Cardiac muscle cell (in vitro differentiated cells and primary cell): ENCODE measurements at places on chromosomes 2 and 18. TPM values are rescaled to one million over a fixed set of nuclear protein-coding genes. Genes with fewer than 3 reads are reported as not detected.
A peak's percentile ranks its signal among the peaks of the same experiment; 100 is the strongest.

DNA sequence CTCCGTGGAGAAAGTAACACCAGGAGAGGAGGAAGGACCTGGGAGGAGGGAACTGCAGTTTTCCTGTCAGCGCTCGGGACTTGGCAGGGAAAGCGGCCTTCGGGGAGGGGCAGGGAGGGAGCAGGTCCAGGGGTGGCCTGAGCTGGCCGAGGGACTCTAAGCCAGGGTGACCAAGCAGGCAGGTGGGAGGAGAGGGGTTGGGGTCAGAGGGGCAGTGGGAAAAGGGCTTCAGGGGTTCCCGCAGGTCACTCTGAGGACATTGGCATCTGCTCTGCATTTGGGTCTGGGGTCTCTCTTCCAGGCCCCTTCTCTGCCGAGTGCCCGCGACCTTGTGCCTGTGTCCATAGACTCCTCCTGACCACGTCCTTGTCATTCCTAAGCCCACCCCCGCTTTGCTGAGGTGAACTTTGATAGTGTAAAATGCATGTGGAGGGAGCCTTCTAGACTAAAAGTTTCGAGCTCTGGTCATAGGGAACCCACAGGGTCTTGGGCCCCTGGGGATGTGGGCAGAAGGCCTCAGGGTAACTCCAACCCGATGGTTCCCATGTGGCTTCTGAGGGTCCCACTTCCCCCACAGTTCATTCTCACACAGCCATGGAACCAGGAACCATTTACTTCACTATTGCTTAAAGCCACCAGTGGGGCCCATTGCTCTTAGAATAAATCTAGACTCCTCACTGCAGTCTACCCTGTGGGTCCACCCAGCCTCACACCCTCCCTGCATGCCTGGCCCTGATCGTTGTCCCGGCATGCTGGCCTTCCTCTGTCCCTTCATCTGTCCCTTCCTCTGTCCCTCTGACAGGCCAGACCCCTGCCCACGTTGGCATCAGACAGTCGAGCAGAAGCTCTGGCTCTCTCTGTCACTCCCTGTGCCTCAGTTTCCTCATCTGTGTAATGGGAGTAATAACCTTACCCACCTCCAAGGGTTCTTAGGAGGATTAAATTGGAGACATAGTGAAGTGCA is 229.2 kb downstream of the SEPTIN10 start:
- DNase-seq, result no peak

DNA sequence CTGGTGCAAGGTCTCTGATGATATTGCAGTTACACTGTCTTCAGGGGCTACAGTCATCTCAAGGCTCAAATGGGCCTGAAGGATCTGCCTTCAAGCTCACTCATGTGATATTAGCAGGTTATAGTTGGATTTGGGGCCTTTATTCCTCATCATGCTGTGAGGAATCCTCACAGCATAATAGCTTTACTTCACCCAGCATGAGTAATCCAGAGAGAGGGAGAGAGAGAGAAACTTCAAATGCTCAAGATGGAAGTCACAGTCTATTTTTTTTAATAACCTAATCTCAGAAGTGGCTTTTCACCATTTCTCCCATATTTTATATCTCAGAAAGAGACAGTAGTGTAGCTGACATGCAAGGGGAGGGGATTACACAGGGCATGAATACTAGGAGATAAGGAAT is 658.7 kb downstream of the EPHA4 start:
- DNase-seq, result no peak

DNA sequence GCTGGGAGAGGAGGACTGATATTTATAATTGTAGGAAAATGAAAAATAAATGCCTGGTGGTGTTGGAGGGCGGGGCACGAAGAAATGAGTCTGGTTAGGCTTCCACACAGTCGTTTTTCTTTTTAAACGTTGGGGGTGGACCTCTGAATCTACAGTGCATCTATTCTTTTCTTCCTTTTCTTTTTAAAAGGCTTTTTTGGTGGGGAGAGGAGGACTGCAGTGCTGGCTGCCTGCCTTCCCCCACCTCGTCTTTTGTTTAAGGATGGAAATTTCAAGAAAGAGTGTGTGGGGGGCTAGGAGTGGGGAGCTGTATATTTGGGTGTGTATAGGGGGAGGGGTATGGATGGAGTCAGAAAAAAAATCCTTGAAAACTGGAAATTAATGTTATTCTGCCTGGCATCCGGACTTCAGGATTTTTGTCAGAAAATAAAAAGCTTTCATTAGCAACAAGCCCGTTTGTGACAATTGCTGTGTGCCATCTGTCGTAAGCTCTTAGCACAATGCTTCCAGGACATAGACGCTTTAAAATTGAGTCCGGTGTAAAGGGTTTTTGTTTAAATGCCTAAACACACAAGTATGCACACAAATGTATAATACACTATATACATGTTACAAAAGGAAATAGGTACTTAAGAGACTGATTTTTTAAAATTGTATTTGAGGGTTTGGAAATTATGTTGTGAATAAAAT is 1.1 kb downstream of the MAP2 start:
- no peak for DNase-seq

DNA sequence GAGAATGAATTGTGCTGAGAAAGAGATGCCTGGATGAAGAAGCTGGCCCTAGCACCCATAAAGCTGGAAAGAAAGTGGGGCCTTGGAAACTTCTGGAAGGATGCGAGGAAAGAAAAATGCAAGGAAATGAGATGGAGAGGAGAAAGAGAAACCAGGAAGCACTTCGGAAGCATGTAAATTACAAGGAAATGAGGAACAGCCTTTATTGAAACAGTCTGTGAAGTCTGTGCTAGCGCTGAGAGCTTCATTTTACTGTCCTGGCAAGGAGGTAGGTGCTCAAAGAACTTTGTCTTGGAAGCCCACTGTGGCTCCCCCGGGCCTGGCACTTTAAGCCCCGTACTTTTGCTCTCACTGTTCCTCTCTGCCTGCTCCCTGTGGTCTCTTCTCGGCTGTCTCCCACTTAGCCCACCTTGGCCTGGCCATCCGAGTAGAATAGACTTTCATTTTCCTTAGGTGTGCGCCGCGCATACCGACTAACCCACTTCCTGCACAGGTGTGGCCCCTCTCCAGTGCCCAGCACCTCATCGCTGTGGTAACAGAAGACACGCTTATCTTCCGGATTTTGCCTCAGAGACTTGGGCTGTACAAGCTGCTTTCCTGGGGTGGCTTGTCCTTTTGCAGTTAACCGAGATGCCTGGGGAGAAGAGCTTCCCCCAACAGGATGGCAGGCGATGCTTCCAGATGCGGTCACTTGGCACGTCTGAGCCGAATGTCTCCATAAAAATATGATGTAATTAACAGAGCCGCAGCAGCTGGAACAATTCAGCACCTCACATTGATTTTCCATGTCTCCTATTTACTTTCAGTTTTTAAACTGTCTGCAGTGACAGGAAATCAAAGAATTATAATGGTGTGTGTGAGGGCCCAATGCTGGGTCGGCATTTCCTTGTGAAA is 199.6 kb downstream of the HRH4 start:
- no peak for DNase-seq

- peak; percentile 83 for DNase-seq
Measured at GRCh38 chr2:30514134-30514847, 67.2 kb downstream of the LCLAT1 start.

- peak; percentile 37 for DNase-seq
Measured at GRCh38 chr2:68577183-68577582, 66.2 kb upstream of the PROKR1 start.

DNA sequence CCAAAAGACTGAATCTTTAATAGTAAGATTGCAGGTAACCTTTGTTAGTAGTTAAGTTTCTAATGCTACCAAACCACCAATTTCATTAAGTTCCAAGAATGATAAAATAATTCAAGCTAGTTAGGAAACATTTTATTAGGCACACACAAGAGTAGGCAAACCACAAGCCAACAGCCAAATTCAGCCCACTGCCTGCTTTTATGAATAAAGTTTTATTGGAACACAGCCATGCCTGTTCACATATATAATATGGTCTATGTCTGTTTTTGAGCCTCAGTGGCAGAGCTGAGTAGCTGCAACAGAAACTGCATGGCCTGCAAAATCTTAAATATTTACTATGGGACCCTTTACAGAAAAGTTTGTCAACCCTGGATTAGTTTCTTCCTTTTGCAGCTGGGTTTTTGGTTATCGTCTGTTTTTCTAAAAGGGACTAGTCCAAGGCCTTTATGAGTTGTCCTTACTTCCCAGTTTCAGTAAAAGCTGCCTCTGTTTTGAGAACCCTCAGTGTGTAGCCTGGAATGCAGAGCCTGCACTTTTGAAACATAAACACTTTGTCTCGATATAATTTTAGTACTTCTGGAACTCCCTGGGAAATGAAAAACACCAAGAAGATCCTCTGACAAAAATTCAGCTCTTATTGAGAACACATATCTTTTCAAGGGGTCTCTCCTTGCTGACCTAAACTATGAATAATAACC is 39.1 kb downstream of the FRZB start:
- no peak for DNase-seq

Gene SERPINE2
- 41.2 and 44.3 TPM in 2 replicates for polyA plus RNA-seq
